ENCODE measurements at places on chromosomes 7 and 10.

- DNase-seq: no peak
These were observed 5.8 kb downstream of the IDE start for GRCh38 chr10:92567952-92568600.

DNA sequence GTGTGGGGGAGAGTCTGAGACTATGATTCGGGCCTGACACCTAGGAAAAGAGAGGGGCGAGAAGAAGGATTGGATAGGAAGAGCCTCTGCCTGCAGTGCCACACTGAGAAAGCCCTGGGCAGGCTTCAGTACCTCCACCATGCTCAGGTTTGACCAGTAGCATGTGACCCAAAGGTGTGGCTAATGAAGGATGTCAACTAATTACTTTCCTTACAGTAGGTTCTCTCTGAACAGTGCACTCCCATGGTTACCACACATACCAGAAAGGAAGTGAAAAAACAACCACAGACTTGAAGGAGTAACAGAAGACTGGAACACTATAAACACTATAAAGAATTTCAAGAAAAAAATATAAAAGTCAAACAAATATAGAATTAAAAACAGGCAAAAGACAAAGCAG is 46.2 kb downstream of the SEM1 start:
- DNase-seq: no peak

DNA sequence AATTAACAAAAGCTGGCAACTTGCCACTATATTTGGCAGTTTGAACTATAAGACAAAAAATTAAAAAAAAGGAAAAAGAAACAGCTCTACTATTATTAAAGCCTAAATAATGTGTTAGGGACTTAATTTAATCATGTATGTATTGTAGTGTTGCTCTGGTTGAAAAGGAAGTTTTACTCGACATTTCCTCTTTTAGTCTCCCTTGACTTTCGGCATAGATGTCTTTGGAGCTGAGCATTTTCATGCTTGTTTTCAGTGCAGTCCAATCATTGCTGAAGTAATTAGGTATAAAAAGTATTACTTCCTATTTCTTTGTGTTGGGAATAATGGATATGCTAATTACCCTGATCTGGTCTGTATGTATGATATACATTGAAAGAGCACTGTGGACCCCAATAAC is 216.8 kb upstream of the KLF6 start:
- DNase-seq: no peak

- no peak for DNase-seq
These were observed 45.7 kb downstream of the BEND7 start for GRCh38 chr10:13483073-13483472.

DNA sequence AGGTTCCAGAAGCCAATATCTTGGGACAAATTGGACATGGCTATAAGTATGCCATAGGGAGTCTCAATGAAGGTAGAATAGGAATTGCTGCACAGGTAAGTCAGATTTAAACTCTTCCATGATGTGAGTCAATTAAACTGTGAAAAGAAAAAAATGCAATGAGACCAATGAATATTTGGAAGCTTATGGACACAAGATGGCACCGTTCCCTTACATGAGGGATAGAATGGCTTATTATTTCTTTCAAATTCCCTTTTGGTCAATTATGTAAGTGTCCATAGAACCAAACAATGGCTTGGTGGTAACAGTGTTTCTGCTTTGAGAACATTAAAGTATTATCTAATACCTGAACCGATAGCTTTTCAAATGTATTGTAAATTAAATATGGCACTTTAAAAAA is 35.6 kb downstream of the ACADSB start:
- DNase-seq: peak; percentile 4

DNA sequence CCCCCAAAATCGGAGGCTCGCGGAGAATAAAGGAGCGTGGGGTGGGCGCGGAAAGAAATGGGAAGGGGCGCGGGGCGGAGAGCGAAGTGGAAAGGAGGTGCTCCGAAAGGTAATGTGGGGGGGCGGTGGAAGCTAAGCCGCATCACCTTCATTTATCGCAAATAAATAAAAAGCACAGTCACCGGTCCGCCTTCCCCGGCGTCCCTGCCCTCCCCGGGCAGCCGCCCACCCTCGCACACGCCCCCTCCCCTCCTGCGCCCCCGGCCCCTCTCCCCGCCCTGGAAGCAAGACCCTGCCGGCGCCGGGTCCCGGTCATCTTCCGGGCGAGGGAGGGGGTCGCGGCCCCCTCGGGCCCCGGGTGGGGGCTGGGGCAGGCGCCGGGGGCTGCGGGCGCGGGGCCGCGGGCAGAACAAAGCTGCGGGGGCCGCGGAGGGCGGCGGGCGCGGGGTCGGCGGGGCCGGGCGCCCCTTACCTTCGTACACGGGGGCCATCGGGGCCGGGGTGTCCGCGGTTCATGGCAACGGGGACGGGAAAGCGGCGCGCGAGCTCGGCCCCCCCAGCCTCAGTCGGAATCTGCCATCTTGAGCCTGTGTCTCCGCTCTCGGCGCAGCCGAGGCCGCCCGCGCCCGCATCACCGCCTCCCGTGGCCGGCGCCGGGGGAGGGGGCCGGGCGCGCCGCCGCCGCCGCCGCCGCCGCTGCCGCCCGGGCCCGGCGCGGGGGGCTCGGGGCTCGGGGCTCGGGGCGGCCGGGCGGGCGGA is 486 bp downstream of the HIPK2 start:
- no peak for DNase-seq

GRCh38 chr10:96448021-96448457 is 65.7 kb downstream of the TLL2 start:
- DNase-seq: no peak

- DNase-seq: no peak
These were observed 143.8 kb downstream of the ZNF22 start for GRCh38 chr10:45144326-45145070.

- DNase-seq: no peak
These were observed 42.1 kb upstream of the IKZF1 start for GRCh38 chr7:50262446-50262845.

- no peak for DNase-seq
These were observed 103.7 kb downstream of the ZNF92 start for GRCh38 chr7:65477326-65477725.

DNA sequence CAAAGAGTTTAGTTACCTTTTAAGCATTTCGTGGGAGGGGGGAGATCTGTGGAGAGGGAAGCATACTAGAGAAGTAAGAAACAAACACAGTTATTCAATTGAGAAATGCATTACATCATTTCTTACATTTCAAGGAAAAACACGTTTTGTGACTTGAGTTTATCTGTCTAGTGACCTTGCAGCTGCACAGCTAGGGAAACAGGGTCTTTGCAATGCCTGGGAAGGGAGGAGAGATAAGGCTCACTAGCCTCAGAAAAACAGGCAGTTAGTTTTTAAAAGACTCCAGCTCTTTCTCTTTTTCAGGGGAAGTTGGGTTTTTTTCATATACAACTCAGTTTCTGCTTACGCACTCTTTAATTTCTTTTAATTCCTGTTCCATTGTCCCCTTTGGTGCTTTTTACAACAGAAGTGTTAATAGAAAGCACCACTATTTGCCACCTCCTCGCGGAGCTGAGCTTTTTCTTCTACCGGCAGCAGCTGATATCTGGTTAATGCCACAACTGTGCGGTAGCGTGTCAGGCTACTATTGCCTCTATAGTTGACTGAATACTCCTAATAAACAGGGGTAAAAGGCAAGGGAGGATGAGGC is 5.6 kb downstream of the CYP3A43 start:
- DNase-seq: no peak

- no peak for DNase-seq
These were observed 24.5 kb upstream of the NCAPG2 start for GRCh38 chr7:158728911-158729645.

- no peak for DNase-seq
These were observed 990.3 kb downstream of the KCNMA1 start for GRCh38 chr10:76647301-76647700.

- DNase-seq: no peak
These were observed 756.4 kb downstream of the SUGCT start for GRCh38 chr7:40891232-40891631.

DNA sequence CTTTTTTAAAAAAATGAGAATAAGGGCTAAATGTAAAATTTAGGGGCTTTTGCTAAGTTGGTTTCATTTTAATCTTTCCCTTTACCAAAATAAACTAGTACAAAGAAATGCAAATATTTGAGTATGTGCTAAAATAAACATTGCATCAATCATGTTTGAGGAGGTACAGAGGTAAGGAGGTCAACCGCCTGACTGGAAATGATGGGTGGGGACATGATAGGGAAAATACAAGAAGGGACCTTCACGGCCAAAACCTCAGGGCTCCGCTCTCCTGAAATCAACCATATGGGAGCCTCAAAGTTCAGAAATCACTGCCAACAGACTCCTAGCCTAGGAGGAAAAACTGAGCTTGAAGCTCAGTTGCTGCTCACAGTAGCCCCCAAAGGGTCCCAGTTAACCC is 207.6 kb downstream of the AHR start:
- no peak for DNase-seq

- no peak for DNase-seq
These were observed 5.8 kb downstream of the KLF6 start for GRCh38 chr10:3779158-3779741.

GRCh38 chr10:132850896-132851295 is 64.9 kb upstream of the NKX6-2 start:
- DNase-seq: no peak

- DNase-seq: no peak
These were observed 95.0 kb downstream of the UBE3C start for GRCh38 chr7:157233677-157234076.

DNA sequence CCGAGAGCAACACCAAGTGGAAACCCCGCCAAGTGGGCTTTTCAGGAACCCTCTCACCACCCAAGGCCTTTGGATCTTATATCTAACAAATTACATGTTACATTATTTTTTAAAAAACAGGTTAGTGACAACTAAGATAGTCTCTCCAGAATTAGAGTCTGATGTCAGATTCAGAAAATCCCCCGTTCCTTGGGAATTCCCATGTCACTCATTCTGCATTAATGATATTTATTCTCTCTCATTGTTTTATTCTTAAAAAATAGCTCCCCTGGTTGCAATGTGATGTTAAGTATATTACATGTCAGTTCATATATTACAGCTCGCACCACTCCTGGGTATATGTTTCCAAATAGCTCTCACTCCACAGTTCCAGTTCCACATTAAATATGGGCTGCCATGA is 81.8 kb downstream of the WNT2 start:
- no peak for DNase-seq

DNA sequence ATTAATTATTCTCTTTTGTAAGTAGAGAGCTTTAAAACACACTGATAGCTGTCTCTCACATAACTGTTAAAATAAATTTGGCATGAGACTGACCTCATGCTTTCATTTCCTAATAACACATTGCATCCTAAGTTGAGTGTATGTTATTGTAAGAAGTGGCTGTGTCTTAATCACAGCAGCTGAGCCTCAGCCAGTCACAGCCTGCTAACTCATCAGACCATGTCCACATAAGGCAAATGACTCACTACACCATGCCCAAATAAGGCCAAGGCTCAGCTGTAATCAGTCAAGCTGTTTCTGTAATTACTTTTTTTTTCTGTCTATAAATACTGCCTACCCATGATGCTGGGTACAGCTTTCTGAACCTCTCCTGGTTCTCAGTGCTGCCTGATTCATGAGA is 860.9 kb downstream of the XPNPEP1 start:
- no peak for DNase-seq

GRCh38 chr7:54339073-54339472 is 203.1 kb upstream of the VSTM2A start:
- DNase-seq: no peak

DNA sequence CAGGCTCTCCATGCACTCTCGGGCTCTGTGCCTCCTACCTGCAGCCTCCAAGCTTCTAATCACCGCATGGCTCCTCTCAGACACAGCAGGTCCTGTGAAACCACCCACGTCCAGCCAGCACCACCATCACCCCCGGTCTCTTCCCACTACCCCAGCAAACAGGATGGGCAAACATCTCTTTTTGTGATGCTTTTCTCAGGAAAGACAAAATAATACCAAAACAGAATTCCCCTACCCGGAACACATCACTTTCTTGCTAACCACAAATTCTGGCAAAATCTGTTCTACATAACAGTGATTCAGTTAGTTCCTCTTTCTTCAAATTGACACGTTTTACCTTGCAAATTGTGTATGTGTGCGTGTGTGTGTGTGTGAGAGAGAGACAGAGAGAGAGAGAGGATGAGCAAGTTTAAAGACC is 6.5 kb downstream of the SNX8 start:
- no peak for DNase-seq

- no peak for DNase-seq
These were observed 960.3 kb upstream of the LRRN3 start for GRCh38 chr7:110130669-110131068.

Data from NCI-H460 (cell line).